CD4-positive, alpha-beta T cell treated with Interleukin-1 beta for 1 hour (primary cell): ENCODE measurements at places on chromosomes 7 and 10.
A peak's percentile ranks its signal among the peaks of the same experiment; 100 is the strongest.

DNA sequence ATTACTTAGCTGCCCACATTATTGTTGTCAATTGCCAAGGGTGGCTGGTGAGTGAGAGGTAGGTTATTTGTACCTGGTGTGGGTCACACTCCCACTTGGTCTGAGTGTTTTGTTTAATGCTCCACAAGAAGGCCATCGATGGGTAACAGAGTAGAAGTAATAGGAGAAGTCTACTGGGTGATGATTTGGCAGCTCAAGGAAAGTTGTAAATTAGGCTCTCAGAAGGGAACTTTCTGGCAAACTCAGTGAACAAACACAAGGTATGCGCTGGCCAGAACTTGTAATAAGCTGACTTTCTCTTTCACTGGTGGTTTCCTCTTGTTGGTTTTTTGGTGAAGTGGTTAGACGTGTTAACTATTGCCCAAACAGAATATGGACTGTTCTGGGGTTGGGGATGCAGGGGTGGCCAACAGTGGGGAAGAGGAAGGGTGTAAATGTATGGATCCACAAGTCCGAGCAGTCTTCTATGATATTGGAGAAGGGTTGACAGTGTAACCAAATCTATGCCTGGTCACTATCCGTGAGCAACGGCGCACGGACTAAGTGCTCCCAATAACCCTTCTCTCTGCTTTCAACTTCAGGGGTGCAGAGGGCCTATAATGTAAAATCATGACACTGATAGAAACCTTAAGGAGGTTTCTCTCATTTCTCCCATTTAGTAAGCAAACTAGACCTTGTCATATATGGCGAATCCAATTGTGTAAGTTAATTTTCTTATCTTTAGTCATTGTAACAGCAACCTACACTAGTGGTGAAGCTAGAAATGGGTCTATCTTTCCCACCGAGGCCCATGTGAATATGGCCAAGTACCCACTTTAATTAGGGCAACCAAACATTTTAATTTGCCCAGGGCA lies 212.8 kb downstream of the PTEN start:
- no peak for DNase-seq

GRCh38 chr7:101146-102046 lies 91.0 kb upstream of the FAM20C start:
- DNase-seq, result no peak

DNA sequence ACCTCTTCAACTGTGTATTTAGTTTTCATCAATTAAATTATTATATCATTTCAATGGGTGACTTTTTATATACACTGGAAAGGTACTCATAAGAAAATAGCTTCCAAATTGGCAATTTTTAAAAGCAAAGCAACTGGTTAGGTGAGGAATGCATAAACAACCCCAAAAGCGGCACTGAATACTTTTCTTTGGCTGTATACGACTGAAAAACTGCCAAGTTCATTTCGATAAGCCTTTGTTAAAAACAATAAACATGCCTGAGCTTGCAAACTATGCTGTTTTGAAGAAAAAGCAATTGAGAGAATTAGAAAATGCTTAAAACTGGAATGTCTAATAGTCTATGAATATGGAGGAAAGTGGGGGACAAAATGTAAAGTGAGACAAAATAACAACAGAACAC lies 2.9 kb downstream of the SLC16A12 start:
- DNase-seq, result no peak

GRCh38 chr10:117226813-117227451 lies 14.0 kb upstream of the SLC18A2 start:
- no peak for DNase-seq

- no peak for DNase-seq
Measured at GRCh38 chr7:92874567-92874966, 38.2 kb upstream of the CDK6 start.

- peak; percentile 19 for DNase-seq
Measured at GRCh38 chr7:73703757-73704639, 15.5 kb downstream of the STX1A start.

DNA sequence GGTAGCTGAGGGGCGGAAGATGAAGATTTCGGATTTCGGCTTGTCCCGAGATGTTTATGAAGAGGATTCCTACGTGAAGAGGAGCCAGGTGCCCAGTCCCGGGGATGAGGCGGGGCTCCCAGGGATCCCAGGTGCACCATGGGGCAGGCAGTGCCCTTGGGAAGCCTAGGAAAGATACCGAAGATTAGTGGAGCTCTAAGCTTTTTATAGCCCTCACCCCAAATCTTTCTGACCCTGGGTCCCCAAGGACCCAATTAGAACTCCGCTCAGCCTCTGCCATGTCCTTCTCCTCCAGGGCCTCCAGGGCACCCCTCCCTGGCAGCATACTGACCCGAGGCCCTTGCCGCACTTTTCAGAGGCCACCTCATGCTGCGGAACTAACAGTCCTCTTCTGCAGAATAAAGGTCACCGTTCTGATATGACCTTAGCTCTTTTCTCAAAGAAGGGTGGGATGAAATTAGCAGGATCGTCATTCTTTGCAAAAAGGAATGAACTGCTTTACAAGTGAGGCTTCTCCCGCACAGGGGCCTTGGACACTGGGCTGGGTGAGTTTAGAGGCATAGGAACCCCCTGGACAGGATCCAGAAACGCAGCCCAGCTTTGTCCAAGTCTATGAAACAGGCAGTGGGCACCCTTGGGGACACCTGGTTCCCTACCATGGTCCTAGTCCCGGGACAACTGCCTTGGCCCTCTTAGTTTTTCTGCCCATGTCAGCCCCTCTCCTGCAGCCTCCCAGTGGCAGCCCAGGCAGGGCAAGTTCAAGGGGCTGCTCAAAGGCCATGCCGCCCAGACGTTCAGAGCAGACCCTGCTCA lies 17.9 kb upstream of the CSGALNACT2 start:
- no peak for DNase-seq

DNA sequence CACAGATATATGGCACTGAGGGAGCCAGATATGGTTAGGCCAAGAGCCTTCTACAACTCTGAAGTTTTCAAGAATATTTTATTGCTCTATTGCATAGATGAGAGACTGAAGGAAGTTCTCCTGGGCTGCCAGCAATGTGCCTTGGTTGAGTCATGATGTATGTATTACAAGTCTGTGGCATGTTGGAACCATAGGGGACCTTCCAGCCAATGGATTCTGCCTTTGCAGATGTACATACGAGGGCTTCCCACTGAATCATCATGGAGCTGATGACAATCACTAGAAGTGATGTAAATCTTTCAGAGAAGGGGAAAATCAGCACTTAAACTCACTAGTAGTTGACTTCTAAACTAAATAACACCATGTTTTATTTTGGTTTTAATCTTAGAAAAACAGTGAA lies 419.5 kb downstream of the PHTF2 start:
- no peak for DNase-seq

DNA sequence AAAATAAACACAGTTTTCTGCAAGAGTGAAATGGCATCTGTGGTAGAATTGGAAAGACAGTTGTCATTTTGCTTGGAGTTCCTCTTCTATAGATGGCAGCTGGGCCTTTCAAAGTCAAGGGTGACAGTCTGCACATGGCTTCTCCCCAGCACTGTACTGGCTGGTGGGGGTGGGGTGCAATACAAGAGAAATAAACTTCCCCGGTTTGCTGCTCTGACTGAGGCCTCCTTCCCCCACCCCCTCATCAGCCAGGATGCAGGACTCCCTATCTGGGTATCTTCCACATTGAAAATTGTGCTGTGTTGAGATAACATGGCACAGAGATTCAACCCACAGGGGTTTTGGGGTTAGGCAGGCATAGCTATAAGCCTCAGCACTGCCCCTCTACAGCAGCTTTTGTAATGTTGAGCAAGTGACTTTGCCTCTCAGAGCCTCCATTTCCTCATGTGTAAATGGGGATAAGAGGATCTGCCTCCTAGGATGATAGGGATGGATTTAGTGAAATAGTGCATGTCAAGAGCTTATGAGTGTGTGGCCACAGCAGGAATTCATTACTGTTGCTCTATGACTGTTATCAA lies 85.8 kb upstream of the WDR11 start:
- no peak for DNase-seq

DNA sequence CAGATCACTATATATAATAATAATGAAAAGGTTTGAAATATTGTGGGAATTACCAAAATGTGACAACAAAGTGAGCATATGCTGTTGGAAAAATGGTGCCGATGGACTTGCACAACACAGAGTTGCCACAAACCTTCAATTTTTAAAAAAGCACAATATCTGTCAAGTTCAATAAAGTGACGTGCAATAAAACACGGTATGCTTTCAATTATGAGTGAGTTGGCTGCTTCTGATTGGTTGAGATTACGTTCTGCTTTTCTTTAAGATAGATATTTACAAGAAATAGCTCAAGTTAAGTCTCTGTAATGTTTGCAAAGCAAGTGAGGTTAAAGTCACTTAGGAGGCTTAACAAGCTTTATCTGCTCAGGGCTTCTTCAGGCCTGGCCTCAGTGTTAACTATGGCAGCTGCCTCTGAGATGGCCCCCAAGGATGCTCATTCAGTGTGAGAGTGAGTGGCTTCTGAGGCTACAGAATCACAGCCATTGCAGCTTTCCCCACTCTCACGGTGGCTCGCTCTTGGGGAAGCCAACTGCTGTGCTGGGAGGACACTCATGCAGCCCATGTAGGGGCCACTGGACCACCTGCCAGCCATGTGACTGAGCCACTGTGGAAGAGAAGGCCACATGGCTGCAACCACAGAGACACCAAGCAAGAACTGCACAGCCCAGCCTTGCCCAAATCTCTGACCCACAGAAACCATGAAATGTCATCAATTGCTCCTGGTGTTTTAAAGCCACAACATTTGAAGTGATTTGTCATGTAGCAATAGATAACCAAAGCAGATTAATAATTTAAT lies 78.3 kb upstream of the TMEM72 start:
- no peak for DNase-seq

DNA sequence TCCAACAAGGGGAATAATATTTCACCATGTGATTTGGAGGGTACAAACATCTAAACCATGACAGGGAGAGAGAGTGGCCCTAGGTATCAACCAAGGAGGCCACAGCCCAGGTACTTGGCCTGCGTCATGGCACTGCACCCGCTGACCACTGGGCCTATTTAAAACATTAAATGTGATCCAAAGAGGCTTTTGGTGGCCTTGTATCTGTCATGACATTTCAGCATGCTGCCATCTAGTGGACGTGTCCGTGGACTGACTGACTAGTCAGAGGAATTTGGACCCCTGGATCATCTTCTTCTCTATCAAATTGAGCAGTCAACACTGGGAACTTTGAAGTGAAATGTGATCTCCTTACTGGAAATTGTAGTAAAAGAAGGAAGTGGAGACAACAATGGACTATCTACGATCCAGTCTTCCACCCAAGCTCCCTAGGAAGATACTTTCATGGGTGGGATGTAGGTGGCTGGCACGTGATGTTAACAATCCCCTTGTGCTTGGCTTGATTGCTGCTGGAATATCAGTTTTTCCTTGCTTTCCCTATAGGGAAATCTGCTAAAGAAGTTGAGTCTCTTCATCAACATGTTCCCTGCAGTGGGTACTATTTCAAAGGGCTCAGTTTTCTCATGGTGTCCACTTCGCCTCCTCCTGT lies 24.6 kb upstream of the ITGA8 start:
- no peak for DNase-seq

DNA sequence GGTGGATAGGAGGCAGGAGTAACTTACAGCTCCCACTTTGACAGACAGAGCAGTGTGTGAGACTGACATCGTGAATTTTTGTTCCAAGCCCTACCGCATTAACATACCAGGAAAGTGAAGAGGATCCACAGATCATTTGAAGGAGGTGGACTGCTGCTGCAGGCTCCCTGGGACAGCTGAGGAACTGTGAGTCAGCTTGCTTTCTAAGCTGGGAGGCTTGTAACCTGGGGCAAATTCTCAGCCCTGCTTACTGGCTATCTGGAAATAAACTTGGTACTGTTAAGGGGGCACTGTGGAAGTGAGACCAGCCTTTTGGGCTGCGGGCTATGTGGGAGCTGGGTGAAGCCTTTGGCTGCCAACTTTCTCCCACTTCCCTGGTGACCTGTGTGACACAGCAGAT lies 1202.5 kb downstream of the DNAJB9 start:
- no peak for DNase-seq

- DNase-seq, result peak; percentile 68
Measured at GRCh38 chr7:102450242-102450641, 14.4 kb downstream of the ALKBH4 start.

DNA sequence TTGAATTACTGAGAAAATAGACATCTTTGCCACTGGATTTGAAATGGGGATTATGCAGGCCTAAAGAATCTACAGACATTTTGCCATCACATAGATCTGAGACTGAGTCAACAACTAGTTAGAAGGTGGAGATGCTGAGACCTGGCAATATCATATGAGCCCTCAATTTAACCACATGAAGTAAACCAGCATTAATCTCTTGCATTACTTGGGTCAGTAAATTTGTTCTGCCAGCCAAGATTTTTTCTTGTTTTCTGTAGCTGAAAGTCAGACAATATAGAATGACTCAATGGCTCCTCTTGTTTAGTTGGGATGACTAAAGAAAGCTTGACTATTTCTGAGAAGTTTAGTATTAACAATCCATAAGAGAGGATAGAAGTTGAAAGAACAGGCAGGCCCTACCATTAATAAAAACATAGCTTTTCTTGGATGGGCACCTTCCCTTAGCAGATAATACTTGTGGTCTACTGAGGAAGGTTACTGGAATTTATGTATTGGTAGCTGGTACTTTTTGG lies 396.7 kb upstream of the SORCS1 start:
- no peak for DNase-seq

DNA sequence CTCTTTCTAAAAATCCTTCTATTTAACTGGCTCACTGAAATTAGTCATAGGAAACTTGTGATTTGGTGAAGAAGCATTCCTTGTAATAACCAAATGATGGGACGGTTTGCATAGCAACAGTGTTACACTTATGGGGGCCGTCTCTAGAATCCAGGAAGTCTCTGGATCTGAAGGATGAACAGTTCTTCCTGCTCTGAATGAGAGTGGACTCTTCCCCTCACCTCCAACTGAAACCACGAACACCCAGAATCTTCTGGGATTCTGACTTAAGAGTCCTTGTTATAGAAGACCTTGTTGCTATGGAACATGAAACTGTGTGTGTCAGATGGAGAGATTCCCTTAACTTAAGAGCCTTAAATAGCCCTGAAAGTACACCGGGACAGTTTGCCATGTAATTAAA lies 23.2 kb downstream of the NOLC1 start:
- no peak for DNase-seq

GRCh38 chr7:37265006-37265405 lies 183.7 kb downstream of the ELMO1 start:
- no peak for DNase-seq

GRCh38 chr7:147742301-147742700 lies 848.3 kb upstream of the C7orf33 start:
- no peak for DNase-seq

DNA sequence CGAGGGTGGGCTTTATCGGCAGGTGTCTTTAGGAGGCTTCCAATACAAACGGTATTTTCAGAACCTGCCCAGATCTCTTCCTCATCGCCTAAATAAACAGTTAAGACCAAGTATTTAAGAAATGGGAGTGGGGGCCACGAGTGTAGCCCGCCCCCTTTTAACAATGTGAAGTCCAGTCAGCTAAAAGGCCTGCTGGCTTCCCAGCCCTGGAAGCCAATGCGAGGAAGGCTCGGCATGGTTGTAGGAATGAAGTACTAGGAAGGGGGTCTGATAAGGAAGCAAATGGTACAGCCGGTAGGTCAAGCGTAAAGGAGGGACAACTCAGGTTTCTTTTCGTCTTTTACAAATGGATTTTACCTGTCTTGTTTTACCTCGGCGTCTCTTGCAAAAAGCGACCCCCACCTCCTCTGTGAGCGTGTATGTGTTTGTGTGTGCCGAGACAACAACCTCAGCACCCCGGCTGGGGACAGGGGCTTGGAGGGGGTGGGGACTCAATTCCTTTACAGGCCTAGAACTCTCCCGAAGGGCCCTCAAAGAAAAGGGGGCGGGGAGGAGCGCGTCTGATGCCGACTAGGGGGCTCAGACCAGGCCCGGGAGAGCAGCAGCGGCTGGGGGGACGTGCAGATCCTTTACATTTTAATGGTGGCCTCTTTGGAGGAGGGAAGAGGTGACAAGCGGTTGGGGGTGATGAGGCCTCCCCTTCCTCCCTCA lies 147.6 kb downstream of the GPR85 start:
- no peak for DNase-seq
